Esophagus muscularis mucosa (tissue), 4 donors: ENCODE measurements at places on chromosomes 5 and 9.

GRCh38 chr9:90870621-90871326, 69.2 kb downstream of the SYK start:
- no peak for DNase-seq
- no peak overlapping the region for H3K27ac ChIP-seq
- no peak overlapping the region for H3K4me3 ChIP-seq
- H3K4me1 ChIP-seq: no peaks in the 10 kb centered on the region
- H3K36me3 ChIP-seq: no peaks in the 10 kb centered on the region

DNA sequence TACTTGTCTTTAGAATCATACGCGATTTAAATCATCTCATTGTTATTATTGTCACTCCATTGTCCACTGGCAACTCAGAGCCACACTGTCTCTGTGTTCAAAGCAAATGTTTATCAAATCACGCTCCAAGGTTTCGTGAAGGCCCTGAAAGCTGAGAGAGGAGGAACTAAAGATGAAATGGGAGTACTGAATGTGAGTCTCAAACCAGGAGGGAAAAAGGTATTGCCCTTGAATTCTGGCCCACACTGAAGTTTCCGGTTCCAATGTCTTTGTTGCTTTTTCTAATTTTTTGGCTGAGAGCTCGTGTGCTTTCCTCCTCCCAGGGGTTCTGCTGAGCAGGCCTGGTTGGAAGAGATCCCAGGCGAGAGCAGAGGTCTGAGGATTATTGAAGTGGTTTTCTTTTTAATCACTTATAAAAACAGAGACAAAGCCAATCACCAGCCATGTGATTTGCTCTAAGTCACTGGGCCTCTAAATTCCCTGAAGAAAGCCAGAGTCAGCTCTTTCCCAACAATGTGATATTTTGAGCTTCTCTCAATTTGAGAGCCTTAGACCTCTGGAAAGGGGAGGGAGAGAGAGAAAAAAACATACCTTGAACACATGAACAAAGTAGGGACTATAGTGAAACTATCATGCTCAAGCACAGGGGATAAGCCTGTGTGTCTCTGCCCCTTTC, 420.8 kb upstream of the GRAMD2B start:
- no peak overlapping the region for H3K4me3 ChIP-seq
- H3K27ac ChIP-seq: peak overlapping the region; percentile 72
- no peaks in the 10 kb centered on the region for H3K36me3 ChIP-seq

- H3K27ac ChIP-seq: no peak overlapping the region
- H3K4me1 ChIP-seq: no peaks in the 10 kb centered on the region
- H3K4me3 ChIP-seq: no peak overlapping the region
Observed at GRCh38 chr5:108148715-108149139, 233.2 kb downstream of the FBXL17 start.

GRCh38 chr5:61840361-61840760, 465.6 kb upstream of the KIF2A start:
- H3K4me3 ChIP-seq: no peak overlapping the region
- H3K4me1 ChIP-seq: no peaks in the 10 kb centered on the region
- H3K27ac ChIP-seq: no peak overlapping the region

- peaks cover 23% of the 10 kb centered on the region for H3K36me3 ChIP-seq
- DNase-seq: no peak
- H3K4me3 ChIP-seq: no peak overlapping the region
- H3K4me1 ChIP-seq: peaks cover 13% of the 10 kb centered on the region
Observed at GRCh38 chr5:72485430-72485974, 21.7 kb downstream of the ZNF366 start.

GRCh38 chr5:178115136-178115813, 1.9 kb downstream of the N4BP3 start:
- no peaks in the 10 kb centered on the region for H3K36me3 ChIP-seq
- H3K27me3 ChIP-seq: no peaks in the 10 kb centered on the region
- no peak overlapping the region for H3K4me3 ChIP-seq
- H3K27ac ChIP-seq: no peak overlapping the region
- H3K4me1 ChIP-seq: peaks cover 37% of the 10 kb centered on the region

- DNase-seq: no peak
- H3K4me1 ChIP-seq: no peaks in the 10 kb centered on the region
- H3K4me3 ChIP-seq: no peak overlapping the region
- H3K27me3 ChIP-seq: no peaks in the 10 kb centered on the region
- no peak overlapping the region for H3K27ac ChIP-seq
Observed at GRCh38 chr9:73050887-73051550, 98.2 kb upstream of the ALDH1A1 start.
